Daoy (cell line): ENCODE measurements at places on chromosomes 3 and 15. TPM values are rescaled to one million over a fixed set of nuclear protein-coding genes. Genes with fewer than 3 reads are reported as not detected.

GRCh38 chr3:77102951-77103769 is 63.3 kb downstream of the ROBO2 start:
- DNase-seq, result no peak

GRCh38 chr3:187287256-187287655 is 4.3 kb downstream of the MASP1 start:
- no peak for DNase-seq

DNA sequence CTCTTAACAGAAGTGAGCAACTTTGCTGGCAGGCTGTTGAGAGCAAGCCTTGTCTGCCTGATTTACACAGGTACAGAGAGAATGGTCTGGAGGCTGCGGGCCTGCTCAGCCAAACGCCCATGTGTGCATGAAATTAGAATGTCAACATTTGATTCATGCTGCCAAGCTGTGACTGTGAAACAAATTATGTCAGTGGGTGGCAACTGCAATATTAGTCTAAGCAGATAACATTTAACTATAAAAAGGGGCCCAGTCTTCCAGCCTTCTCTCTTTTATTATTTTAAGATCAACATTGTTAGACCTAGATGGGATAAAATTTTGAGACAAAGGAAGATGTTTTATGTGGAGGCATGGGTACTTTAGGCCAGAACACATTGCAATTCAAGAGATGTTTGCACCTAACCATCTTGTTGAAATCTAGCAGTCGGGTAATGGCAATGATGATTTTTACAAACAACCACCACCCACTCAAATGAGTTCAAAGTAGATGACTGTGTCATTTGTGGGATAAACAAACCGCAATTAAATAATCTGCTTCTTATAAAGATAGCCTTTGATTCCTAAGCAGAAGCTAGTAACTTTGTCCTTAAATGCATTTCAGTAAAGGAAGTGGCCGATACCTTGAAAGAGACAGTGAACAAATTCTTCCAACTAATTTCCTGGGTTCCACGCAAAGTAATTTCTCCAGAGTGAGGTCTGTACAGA is 70.2 kb downstream of the FOXB1 start:
- peak; percentile 77 for DNase-seq

GRCh38 chr3:128052595-128053351 is 536 bp downstream of the SEC61A1 start:
- DNase-seq, result no peak

- DNase-seq, result peak; percentile 70
These were observed 11.6 kb upstream of the ZXDC start for GRCh38 chr3:126487151-126487771.

DNA sequence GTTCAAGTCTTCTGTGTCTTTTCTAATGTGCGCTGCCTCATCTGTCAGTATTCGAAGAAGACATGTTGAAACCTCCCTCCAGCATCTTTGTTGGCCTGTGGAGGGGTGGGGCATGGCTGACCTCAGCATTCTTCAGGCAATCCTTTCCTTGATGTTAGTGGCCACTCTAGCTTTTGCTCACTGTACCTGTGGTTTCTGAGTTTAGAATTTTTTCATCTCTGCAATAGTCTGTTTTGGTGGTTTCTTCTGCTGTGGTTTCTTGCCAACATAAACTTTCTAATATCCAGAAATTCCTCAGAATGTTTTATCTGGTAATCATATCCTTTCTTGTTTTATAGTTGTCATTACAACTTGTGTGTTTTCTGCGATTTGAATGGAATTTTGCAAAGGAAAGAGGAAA is 251.3 kb upstream of the NR2E3 start:
- DNase-seq, result peak; percentile 51

DNA sequence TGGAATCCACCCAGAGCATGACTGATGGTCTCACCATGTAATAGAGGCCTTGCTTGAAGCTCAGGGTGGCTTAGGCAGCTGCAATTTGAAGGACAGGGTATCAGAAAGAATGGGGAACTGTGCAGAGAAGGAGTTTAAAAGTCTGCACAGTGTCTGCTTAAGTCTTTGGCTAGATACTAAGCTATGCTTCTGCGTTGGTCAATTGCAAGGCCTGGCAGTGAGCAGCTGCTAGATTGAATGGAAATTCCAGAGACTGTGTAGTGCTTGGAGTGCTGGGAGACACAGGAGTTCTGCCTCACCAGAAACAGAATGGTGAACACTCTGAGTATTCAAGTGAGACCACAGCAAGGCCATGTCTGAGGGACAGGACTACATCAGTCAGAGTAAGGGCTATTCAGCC is 17.3 kb upstream of the ATP10A start:
- no peak for DNase-seq

DNA sequence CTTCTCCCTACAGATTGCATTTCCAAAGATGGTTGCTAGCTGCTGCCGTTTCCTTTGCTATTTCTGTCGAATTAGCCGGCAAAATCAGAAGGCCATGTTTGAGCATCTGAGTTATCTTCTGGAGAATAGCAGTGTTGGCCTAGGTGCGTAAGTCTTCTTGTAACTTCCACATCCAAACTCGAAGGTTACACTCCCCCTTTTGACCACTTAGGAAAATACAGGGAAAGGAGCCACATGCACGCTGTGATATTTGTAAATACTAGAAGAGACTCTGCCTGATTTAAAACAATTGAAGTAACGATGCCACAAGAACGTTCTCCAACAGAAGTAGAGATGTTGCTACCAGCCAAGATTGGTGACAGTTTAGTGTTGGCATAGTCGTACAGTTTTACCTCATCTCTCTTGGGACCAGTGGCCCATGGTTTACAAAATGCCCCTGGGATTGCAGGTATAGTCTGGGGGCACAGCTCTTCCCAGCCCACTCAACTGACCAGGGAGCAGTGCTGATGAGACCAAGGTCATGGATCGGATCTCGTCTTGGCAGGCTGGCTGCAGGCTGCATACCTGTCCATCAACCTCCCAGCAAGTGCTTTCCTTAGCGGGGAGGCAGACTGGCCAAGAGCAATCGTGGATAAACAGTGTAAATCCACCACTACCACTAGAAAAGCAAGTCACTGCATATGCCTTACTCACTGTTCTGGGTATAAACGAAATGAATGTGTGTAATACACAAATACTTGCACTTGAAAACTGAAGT is 268.4 kb upstream of the CHRM5 start:
- peak; percentile 6 for DNase-seq

- DNase-seq, result peak; percentile 43
These were observed 38.0 kb upstream of the COPB2 start for GRCh38 chr3:139427283-139428060.

GRCh38 chr3:55512571-55513343 is 25.7 kb upstream of the WNT5A start:
- no peak for DNase-seq

DNA sequence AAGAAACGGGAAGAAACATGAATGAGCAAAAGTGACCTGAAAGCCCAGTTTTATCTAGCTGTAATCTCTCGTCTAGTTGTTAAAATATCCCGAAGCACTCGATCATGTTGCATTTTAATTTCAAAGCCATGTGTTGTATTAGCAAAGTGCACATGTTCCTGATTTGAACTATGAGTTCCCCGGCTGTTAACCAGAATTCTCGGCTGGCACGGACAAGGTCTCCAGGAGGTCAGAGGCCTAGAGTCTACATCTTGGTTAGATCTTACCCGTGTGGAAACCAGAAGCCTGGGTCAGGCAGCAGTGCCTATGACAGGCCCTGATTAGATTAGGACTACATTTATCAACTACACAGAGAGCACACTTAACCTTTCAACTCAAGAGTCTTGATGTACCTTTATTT is 195.8 kb downstream of the CDIN1 start:
- DNase-seq, result no peak

- DNase-seq, result no peak
These were observed 57.8 kb downstream of the IMPG2 start for GRCh38 chr3:101262393-101263240.

GRCh38 chr3:28841441-28841840 is 439.4 kb upstream of the RBMS3 start:
- no peak for DNase-seq

DNA sequence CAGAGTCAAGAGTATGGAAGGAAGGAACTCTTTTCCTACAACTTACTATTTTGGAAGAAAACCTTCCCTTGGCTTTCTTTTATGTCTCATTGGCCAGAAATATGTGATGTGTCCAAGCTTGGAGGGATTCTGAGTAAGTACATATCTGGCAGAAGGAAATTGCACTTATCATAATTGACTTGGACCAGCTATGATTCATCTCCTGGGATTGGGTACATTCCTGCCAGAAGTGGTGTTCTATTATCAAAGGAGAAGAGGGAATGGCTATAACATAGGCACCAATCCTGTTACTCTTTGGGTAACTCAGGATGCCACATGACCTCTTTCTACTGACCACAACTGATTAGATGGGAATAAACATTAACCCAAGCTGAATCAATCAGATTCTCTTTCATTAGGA is 13.5 kb upstream of the DAZL start:
- DNase-seq, result peak; percentile 34

DNA sequence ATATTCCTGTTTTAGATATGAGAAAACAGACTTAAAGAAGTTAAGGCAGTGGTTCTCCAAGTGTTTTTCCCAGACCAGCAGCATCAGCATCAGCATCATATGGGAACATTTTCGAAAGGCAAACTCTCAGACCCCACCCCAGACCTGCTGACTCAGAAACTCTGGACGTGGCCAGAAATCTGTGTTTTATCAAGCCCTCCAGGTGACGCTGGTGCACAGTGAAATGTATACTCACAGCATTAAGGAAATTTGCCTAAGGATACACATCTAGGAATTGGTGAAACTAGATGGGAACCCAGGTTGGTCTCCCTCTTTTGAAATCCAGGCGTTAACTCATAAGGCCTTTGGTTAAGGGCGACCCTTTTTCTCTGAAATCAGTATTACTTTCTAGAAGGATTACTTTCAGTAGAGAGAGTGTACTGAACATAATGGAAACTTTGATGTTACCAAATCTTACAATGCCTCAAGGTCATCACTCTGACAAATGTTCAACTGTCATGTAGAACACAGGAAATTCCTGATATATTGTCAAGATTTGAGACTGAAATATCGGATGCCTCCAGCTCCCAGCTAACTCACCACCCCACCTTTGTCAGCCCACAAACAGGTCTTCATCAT is 910.2 kb downstream of the ROBO1 start:
- peak; percentile 49 for DNase-seq

DNA sequence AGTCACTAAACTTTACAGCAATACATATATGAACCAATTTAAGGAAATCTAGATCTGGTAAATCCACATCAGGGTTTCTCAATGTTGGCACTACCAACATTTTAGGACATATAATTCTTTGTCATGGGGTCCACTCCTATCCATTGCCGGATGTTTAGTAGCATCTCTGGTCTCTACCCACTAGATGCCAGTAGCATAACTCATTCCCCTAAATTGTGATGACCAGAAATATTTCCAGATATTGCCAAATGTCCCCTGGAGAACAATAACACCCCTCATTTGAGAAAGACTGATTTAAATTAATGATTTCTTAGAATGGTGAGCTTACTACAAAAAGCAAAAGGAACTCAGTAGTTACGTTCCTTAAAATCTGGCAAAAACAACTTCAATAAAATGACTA is 23.1 kb upstream of the ANKRD28 start:
- DNase-seq, result no peak

- DNase-seq, result no peak
These were observed 7.7 kb downstream of the SLC6A6 start for GRCh38 chr3:14410106-14410502.

GRCh38 chr3:47590216-47590615 is 11.6 kb upstream of the CSPG5 start:
- no peak for DNase-seq

DNA sequence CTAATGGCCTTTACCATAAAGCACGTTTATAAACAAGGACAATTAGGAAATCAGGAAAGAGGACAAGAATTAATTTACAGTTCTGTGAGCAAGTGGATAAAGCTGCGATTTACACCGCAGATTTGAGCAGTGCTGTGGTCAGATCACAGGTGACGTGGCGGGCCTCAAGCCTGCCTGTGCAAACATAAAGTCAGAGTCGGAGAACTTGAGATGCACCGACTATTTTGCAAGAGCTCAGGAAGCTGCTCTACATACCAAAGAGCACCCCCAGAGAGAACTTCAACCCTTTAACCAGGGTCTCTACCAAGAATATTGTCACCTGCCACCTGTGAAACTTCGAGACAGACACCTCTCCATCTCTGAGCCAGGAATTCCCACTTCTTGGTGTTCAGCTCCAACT is 35.7 kb downstream of the MECOM start:
- DNase-seq, result peak; percentile 56

GRCh38 chr3:108450444-108450843 is 60.0 kb downstream of the MYH15 start:
- DNase-seq, result no peak

DNA sequence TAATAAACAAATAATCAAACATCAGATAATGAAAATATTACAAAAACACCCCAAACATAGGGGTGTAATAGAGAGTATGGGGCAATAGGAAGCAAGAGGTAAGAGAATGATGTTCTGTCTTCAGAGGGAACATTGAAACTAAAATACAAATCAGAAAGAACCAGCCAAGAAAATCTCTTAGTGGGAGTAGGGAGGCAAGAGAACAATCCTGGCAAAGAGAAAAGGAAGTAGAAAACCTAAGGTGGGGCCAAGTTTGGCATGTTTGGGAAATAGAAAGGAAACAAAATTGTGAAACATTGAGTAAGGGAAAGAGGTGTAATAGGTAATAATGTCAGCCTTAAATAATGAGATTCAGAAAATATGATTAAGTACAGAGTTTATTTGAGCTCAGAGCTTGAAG is 467.1 kb downstream of the RBMS3 start:
- no peak for DNase-seq

DNA sequence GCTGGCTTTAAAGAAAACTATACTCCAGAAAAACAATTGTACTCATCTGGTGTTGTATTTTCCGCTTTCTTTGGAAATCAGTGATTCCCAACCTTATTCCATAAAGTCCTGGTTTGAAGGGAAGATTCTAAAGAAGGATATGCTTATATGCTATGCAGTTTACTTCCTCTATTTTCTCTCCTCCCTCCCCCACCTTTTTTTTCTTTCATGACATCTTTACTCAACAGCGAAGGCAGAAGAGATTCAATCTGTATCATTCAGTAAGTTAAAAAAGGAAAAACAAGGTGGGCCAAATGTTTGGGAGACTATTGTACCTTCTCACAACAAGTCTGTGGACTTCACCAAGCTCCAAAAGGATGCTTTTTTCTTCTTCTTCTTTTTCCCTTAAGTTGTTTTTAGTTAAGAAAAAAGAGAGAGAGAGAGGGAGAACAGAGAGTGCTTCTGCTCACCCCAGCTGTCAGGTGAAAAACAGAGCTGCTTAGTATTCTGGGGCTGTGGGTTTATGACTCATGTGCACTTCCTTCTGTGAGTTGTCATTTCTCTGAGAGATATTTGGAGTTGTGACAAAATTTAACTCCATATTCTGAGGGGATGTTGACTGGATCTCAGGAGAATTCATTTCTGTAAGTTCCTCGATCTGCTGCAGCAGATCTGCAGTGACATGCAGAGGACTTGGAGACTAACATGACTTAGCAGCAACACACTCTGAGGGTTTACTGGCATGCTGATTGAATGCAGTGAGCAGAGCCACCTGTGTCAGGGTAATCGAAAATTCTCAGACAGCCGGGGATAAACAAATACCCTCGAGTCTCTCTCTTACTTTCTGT is 70.7 kb downstream of the SSR3 start:
- peak; percentile 77 for DNase-seq

GRCh38 chr15:60729850-60730458 is 251.0 kb upstream of the ICE2 start:
- no peak for DNase-seq

Gene RGMA
- total RNA-seq, result 0.42 TPM in 1 of 2 replicates, not detected in the other

Gene C3orf85
- not detected in 2 replicates for total RNA-seq

Gene SEMA3G
- total RNA-seq, result 0.34 TPM in 1 of 2 replicates, not detected in the other

Gene COLQ
- 0.06 and 0.29 TPM in 2 replicates for total RNA-seq

Gene TMEM207
- total RNA-seq, result not detected in 2 replicates

Gene ELL3
- 1.2 TPM in 1 of 2 replicates, not detected in the other for total RNA-seq

Gene FBXL2
- total RNA-seq, result 2.6 and 3.7 TPM in 2 replicates

Gene SCN5A
- total RNA-seq, result 0.17 and 0.45 TPM in 2 replicates

Gene NKTR
- 10.7 and 15.5 TPM in 2 replicates for total RNA-seq

Gene RASL12
- total RNA-seq, result 1.5 and 1.6 TPM in 2 replicates

Gene SH3BP5
- 20.3 and 21.0 TPM in 2 replicates for total RNA-seq
